ENCODE measurements at places on chromosomes 11 and 22.

- DNase-seq, result no peak
Observed at GRCh38 chr22:33512908-33513307, 407.4 kb downstream of the LARGE1 start.

GRCh38 chr11:110174645-110175310 lies 81.6 kb downstream of the ZC3H12C start:
- DNase-seq, result no peak

DNA sequence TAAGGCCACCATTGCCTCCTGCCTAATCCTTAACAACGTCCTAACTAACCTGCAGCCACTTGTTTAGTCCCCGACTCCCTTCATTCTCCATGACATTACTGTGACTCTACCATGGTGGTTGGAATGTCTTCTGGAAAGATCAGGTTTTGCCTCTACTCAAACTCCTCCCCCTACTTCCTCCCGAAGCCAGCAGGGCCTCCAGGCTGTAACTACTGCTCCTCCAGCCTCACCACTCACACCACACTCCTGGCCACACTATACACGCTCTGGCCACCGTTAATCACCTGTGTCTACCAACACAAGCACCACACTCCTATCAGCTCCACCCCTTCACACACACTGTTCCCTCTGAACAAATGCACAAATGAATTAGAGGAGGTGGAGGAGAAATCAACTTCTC lies 69.2 kb downstream of the PACSIN2 start:
- no peak for DNase-seq

GRCh38 chr11:64341429-64341828 lies 1.4 kb downstream of the CCDC88B start:
- DNase-seq, result no peak

GRCh38 chr11:62546244-62546928 lies at the start of gene AHNAK:
TSS of gene AHNAK (minus strand) at chr11:62546806. CDS start at chr11:62536098, 10,708 bp downstream.
- peak; percentile 82 for DNase-seq
